ENCODE measurements at places on chromosomes 7 and 10. TPM values are rescaled to one million over a fixed set of nuclear protein-coding genes. Genes with fewer than 3 reads are reported as not detected.

TMEM213 gene
- total RNA-seq = not detected

AOAH gene
- not detected for total RNA-seq

HGF gene
- 33.2 TPM for total RNA-seq

SLC13A4 gene
- total RNA-seq = 1.2 TPM

BEND7 gene
- total RNA-seq = 0.43 TPM

ELOVL3 gene
- total RNA-seq = 0.68 TPM

ZFAND2A gene
- total RNA-seq = 9.0 TPM

GPER1 gene
- total RNA-seq = 3.4 TPM

FGFBP3 gene
- 0.12 TPM for total RNA-seq

CHST15 gene
- total RNA-seq = 20.4 TPM

Measured in pericardium fibroblast (primary cell).